ENCODE measurements at places on chromosomes 6 and 20.

DNA sequence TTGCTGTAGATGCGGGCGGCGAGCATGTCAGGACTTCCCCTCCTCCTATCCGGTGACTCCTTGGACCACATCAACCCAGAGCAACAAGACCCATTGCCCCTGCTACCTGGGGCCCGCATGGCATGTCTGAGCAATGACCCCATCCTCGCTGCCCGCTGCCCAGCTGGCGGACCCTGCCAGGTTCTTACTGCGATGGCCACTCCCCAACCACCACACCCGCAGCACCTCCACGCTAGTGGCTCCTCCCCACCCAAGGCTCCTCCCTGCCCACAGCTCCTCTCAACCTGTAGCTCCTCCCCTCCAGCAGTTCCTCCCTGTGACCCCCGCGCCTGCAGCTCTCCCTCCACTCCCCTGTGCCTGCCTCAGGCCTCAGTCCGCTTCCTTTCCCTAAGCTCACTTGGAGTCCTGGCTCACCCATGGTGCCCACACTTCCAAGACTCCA lies 17.6 kb upstream of the SERPINB9 start:
- no peak for DNase-seq

DNA sequence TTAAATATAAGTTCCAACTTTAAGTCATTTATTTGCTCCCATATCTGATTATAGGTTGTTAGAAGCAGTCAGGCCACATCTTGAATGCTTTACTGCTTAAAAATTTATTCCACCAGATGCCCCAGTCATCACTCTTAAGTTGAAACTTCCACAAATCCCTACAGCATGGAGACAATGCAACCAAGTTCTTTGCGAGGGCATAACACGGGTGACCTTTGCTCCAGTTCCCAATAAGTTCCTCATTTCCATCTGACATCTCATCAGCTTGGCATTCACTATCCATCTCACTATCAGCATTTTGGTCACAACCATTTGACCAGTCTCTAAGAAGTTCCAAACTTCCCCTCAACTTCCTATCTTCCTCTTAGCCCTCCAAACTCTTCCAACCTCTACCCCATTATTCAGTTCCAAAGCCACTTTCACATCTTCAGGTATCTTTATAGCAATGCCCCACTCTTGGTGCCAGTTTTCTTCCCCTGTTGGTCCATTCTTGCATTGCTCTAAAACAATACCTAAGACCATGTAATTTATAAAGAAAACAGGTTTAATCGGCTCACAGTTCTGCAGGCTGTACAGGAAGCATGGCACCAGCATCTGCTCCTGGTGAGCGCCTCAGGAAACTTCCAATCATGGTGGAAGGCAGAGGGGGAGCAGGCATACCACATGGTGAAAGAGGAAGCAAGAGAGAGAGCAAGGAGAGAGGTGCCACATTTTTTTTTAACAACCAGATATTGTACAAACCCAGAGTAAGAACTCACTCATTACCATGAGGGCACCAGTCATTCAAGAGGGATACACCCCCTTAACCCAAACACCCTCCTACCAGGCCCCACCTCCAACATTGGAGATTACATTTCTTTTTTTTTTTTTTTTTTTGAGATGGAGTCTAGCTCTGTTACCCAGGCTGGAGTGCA lies 15.9 kb upstream of the ITPR3 start:
- DNase-seq: peak; percentile 29

GRCh38 chr6:36333931-36334725 lies 2.6 kb downstream of the BNIP5 start:
- peak; percentile 9 for DNase-seq

GRCh38 chr6:157271911-157272310 lies 51.4 kb downstream of the TMEM242 start:
- DNase-seq: no peak

- DNase-seq: no peak
Observed at GRCh38 chr20:1507276-1507675, 16.1 kb upstream of the SIRPB2 start.

- DNase-seq: no peak
Observed at GRCh38 chr6:3819161-3820110, 29.7 kb upstream of the FAM50B start.

DNA sequence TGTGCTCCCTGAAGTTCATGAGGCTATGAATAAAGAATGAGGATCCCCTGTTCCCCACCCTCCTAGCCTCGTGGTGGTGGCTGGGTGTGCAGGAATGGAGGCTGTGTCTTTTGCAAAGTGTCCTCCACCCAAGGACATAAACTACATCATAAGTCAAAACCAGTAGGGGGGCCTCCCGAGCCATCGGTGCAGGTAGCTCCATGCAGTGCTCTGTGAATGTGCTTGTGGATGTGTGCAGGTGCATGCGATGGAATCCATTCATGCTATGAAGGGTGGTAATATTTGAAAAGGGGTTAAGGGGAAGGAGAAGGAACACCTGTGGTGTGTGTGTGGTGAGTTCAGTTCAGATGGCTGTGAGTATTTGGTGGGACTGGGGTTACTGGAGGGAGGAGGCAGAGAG lies 197.3 kb downstream of the NRN1 start:
- DNase-seq: no peak

GRCh38 chr6:30810813-30811339 lies 66.5 kb upstream of the IER3 start:
- DNase-seq: no peak

DNA sequence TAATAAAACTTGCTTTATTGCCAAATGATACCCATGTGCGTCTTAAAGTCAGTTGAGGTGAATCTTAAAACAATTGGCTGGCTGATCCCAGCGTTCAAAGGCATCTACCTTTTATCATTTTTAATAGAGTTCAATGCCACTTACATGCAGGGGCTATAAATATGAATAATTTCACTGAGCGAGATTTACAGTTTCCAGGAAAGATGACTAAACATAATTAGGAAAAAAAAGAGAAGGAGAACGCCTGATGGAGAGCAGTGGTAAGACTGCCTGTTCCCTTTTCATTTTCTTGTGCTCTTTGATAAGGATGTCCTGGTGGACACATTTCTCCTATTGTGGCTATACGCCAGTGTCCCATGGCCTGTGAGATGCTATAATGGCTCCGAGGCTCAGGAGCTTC lies 139.9 kb upstream of the SLC22A23 start:
- DNase-seq: peak; percentile 74

GRCh38 chr20:19901226-19901625 lies 115.9 kb upstream of the NAA20 start:
- no peak for DNase-seq

DNA sequence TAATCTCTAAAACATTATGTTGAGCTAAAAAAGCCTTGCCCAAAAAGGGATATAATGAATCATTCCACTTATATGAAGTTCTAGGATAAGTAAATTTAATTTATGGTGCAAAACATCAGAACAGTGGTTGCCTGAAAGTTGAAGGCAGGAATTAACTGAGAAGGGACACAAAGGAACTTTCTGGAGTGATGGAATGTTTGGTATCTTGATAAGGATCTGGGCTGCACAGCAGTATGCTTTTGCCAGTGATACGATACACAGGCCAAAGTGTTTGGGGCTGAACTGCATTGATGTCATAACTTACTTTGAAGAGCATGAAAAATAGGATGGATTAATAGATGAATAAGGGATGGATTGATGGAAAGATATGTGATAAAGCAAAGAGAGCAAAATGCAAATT lies 146.1 kb upstream of the LRFN2 start:
- DNase-seq: no peak
